ENCODE measurements at places on chromosomes 3 and 15. TPM values are rescaled to one million over a fixed set of nuclear protein-coding genes. Genes with fewer than 3 reads are reported as not detected.
A peak's percentile ranks its signal among the peaks of the same experiment; 100 is the strongest.

DNA sequence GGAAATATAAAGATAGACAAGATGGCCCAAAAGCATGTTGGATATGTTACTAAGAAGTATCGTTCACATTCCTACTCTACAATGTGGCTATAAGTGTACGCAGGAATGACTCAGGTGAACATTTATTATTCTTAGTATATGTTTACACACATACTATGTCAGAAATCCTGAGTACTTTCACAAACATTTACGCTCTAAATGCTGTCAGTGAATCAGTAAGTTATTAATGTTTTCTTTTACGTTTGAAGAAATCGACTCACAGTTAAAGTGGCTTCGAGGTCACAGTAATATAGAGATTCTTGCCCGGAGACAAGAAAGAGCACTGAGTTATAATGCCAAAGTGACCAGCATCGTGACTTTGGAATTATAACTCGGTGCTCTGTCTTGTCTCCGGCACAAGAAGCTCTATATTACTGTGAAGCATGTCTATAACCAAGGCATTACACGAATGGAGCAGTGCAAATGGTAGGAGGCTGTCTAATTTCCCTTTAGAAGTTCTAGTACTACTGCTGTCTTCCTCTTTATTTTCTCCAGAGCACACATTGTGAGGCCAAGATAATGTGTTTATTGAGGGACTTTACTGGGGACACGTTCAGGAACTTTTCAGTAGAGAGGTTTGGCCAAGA, 61.8 kb upstream of the P3H2 start:
- DNase-seq = no peak

Gene TM4SF4
- not detected for total RNA-seq

- peak; percentile 41 for DNase-seq
Observed at GRCh38 chr15:40047415-40048210, 8.6 kb upstream of the SRP14 start.

Gene FRMD4B
- total RNA-seq = 40.3 TPM

DNA sequence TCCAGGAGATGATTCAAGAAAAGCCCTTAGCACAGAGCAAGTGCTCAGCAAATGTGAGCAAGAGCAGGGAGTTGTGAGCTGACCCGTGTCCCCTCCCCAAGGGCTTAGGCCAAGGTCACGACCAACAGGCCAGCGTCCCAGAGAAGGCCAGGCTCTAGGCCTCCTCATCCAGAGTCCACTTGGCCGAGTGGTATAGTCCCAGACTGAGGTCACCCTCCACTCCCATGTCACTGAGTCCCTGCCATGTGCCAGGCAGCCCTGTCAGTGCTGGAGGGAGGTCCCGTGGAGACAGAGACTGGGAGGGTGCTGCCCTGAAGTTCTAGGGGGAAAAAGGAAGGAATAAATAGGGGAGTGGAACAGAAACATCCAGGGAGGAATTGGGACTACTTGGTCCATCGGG, 44.0 kb downstream of the TPRA1 start:
- DNase-seq = no peak

GRCh38 chr3:191358929-191359328, 28.6 kb upstream of the UTS2B start:
- DNase-seq = no peak

GRCh38 chr3:37909067-37909911, 47.6 kb downstream of the CTDSPL start:
- DNase-seq = no peak

GRCh38 chr3:127002195-127003174, 19.6 kb downstream of the PLXNA1 start:
- no peak for DNase-seq

Gene MAP1A
- 0.75 TPM for total RNA-seq

GRCh38 chr3:196341137-196341536, 2.9 kb upstream of the TM4SF19 start:
- no peak for DNase-seq

Gene P3H2
- total RNA-seq = not detected

Gene LMAN1L
- not detected for total RNA-seq

- DNase-seq = no peak
Observed at GRCh38 chr3:169674090-169674489, 10.6 kb upstream of the MECOM start.

DNA sequence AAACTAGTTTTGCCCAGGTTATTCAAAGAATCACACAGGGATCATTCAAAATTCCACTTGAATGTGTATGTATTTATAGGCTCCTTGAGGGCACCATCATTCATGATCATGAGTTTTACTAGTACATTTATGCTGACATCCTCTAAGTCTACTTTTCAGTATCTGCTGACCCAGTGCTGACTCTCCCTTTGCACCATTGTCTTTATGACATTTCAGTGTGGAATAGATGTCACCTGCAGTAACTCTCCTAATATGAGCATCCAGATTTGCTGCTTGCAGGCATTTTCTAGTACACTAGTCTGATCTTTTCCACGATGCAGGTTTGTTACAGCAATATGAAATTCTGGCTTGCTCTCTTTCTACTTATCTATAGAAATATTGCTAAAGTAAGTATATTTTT, 1603.5 kb downstream of the SI start:
- no peak for DNase-seq

Gene U2SURP
- 148 TPM for total RNA-seq

Gene RTP1
- not detected for total RNA-seq

DNA sequence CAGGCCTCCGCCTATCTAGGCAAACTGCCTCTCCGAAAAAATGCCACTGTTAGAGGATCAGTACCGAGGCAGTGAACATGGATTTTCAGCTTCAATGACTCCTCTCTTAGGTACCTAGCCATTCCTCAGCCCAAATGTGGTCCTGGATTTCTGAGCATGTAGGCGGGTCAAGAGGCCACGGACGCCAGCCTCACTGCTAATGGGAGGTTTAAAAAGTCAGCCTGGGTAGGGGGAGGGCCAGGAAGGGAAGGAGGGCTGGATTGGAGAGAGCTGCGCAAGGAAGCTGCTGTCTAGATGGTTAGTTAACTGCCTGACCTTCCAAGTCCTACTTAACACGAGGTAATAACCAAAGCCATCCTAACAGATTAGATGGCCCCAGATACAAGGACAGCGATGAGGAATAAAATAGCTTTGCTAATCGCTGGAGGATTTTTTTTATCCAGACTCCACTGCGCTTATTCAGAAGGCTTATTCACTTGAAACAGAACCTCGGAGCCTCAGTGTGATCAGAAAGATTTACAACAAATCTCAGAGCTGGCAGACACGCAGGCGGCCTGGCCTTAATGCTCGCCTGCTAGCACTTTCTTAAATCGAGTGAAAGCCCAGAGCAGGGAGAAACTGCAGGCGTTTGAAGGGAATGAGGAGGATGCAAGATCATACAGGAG, 34.3 kb downstream of the TLE3 start:
- no peak for DNase-seq

GRCh38 chr3:31620656-31621055, 87.9 kb downstream of the STT3B start:
- DNase-seq = no peak

GRCh38 chr3:79767194-79767904, 449 bp downstream of the ROBO1 start:
- no peak for DNase-seq

Gene DHX30
- total RNA-seq = 117 TPM

GRCh38 chr3:10771486-10772270, 44.4 kb upstream of the SLC6A11 start:
- DNase-seq = no peak

Gene SEMA6D
- not detected for total RNA-seq

GRCh38 chr15:26201177-26201858, 338.2 kb upstream of the ATP10A start:
- DNase-seq = no peak

DNA sequence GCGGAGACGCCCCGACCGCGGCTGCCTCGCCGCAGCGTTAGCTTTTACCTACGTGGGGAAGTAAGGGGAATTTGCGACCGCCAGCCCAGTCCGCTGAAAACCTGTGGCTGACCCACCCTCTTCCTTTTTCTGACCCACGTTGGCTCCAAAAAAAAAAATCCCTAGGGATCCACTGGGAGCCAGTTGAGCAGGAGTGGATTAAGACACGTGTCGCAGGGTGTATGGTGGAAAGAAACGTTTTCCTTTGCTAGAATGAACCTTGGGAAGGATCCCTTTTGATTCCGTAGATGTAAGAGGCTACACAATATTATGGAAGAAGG, 575 bp upstream of the PCYT1A start:
- no peak for DNase-seq

GRCh38 chr3:123713211-123713610, 128.4 kb upstream of the HACD2 start:
- DNase-seq = no peak

DNA sequence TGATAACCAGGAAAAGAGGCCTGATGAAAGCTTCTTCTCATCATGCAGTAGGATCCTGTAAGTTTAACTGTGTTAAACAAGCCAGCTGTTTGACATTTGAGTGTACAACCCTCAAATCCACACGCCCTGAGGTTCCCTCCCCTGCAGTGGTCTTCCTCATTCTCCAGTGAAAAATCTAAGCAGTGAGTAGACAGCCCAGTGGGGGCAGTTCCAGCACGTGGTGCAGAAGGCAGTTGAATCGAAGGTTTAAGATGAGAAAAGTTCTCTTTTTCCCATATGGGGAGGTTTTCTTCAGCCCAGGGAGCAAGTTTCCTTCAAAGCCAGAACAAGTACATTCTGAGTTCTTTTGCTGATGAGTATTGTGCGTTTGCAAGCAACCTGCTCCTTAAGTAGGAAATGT, 174.5 kb downstream of the NR2F2 start:
- DNase-seq = no peak

- peak; percentile 35 for DNase-seq
Observed at GRCh38 chr3:196189566-196190347, 21.4 kb downstream of the ZDHHC19 start.

Gene SLITRK3
- not detected for total RNA-seq

DNA sequence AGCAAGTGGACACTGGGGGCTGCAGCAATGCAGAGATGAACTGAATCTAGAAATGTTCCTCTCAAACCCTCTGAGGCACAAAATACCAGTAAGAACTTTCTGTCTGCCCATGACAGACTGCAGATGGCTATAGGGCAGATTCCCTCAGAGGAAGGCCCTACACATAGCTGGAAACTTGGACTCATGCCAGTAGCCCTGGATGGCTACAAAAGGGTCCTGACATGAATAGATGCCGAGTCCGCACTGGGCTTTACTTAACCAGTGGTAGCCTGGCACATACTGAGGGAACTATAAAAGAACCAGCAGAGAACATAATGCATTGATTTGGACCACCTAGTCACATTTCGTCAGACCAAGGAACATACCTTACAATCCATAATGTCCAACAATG, 66.7 kb downstream of the C3orf80 start:
- DNase-seq = no peak

Gene EAF2
- 8.9 TPM for total RNA-seq

GRCh38 chr3:53812434-53812833, 33.8 kb downstream of the CHDH start:
- no peak for DNase-seq

Gene AMT
- total RNA-seq = 1.3 TPM

Gene KLF15
- total RNA-seq = 0.18 TPM

- no peak for DNase-seq
Observed at GRCh38 chr3:151210676-151211381, 7.8 kb upstream of the GPR171 start.

GRCh38 chr3:99287876-99288275, 350.5 kb upstream of the COL8A1 start:
- no peak for DNase-seq

Gene KAT2B
- total RNA-seq = 48.7 TPM

Gene CHRNA7
- total RNA-seq = not detected

- DNase-seq = peak; percentile 26
Observed at GRCh38 chr3:192917028-192917403, 640 bp downstream of the MB21D2 start.

DNA sequence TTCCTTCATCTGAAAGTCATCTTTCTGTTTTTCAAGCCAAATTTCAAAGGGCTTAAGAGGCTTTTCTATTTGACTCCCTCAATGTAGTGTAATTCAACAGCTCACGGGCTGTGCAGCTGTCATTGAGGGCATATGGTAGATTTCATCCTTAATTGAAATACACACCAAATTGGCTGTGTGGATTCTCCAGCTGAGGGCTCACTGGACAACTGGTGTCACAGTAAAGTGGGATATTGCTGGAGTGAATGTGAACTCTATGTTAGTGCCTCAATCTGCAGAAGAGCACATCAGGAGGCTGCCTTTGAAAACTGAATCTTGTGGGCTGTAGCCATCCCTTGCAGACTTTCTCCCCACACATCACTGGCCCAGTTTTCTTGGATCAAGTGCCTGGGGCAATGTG, 120.1 kb downstream of the GALK2 start:
- DNase-seq = no peak

All from CD8-positive, alpha-beta memory T cell (primary cell).